ENCODE measurements at places on chromosomes 7 and 10.

DNA sequence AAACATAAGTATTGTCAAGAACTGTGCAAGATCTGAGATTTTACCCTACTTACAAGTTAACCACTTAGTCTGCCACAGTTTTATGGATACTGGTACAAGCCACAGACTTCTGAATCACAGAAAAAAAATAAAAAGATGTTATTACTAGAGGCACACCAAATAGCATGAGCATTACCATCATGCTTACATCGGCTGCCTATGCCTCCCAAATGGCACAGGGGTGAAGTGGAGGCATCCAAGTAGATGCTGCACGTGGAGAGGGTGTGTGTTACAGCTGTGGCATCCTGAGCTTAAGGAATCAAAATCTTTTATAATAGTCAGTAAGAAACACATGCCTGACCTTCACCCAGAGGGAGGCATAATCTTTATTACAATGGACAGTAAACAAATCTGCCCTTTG is 207.8 kb downstream of the TFEC start:
- no peak for DNase-seq

DNA sequence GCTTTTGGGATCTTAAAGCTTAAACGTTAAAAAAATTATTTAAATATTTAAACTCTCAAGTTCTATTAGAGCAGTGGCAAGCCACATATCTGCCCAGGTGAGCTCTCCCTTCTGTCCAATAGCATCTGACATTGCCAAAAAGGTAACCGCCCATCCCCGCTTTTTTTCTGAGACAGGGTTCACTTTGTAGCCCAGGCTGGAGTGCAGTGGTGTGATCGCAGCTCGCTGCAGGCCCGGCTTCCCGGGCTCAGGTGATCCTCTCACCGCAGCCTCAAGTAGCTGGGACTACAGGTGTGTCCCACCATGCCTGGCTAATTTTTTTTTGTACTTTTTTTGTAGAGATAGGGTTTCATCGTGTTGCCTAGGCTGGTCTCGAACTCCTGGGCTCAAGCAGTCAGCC is 83.2 kb downstream of the RBM33 start:
- DNase-seq = no peak

DNA sequence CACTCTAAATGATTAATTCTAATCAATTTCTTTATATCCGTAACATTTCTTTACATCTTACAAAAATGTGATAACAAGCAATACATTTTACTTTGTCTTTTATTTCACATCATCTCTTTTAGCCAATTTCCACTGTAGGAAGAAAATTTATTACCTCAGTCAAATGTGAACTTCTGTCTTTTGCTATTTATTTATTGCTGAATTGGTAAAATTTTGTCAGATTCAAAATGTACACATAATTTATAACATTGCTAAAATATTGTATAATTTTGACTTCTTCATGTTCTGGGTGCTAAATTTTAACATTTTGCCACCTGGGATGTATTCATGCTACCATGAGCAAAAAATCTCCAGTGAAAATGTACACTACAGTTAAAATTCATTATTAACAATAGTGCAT is 158.0 kb downstream of the HGF start:
- no peak for DNase-seq

DNA sequence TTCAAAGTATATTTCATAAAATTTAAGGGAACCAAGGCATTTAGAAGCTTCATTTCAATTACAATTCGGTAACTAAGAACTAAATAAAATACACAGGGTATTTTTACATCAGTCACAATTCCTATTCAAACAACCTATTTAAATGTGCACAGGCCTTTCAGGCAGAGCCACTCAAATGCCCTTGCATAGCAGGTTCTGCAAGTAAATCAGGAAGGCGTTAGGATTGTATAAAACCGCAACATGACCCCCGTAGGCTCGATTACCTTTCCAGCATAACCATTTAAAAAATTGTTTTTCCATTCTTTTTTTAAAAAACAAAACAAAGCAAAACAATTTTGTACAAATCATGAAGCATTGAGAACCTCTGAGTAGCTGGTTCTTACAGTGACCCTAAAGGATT is 289.9 kb upstream of the SP8 start:
- DNase-seq = peak; percentile 27

DNA sequence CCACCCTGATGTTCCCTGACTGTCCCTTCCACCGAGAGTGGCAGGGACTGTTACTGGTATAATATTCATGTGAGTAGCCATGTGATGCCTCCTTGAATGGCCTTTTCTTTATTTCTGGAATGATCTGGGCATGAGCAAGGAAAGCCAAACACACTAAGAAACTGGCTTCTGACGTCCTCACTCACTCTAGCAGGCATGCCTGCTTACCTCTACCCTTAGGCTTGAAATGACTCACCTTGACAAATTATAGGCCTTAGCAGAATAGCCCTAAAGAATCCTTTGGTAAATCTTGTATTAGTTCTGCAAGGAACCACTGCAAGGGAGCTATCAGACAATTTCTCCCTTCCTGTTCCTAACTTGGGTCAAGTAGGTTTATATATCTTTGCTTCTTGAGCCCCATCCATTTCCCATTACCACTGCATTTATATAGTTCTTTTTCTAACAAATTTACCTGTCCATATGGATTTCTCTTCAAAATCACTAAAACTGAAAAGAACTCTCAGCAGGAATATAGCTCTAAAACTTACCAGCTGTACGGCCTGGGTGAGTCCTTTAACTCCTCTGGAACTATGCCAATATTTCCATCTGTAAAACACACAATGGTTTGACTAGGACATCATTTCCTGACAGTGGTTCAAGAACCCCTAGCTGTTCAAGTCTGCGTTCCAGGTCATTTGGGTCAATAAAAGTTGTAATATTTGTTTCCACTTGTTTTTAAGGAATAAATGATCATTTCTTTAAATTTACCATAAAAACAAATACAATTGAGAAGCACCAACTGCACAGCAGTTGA is 13.0 kb upstream of the NDUFA5 start:
- no peak for DNase-seq

- no peak for DNase-seq
Measured at GRCh38 chr7:151283302-151283701, 34.8 kb upstream of the SMARCD3 start.

DNA sequence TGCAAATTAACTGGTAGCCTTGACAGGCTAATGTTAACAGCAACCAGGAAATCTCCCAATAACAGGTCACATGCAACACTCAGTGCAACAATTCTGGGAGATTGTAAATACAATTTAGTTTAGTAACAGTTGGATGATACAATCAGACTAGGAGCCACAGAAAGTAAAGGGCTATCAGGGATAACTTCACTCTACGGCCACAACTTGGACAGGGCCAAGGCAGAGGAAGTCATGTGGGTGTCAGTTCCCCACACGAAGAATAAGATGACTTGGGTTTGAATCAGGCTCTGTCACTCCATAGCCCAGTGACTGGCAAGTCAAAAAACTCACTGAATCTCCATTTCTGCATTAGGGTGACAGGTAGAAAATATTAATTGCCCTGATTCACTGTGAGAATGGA is 217.3 kb upstream of the CCDC6 start:
- no peak for DNase-seq

DNA sequence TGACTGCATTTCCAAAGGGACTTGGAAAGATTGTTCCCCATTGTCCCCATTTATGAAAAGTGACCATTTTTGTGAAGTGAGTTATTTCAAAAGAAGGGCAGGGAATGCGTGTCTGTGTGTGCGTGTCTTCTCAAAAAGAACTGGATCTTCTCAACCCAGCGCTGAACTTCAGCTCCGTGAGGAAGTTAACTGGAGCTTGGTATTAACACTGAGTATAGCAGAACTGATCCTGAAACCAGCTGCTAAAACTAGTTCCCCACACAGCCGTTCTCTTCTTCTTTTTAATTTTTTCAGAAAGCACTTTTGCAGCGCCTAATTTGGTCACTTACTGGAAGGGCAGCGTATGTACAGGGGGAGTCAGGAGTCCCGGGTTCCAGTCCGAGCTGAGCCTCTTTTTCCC is 45.8 kb upstream of the PLEKHA1 start:
- no peak for DNase-seq

GRCh38 chr7:130112093-130112492 is 41.8 kb downstream of the KLHDC10 start:
- no peak for DNase-seq

- no peak for DNase-seq
Measured at GRCh38 chr7:85669225-85669624, 482.4 kb upstream of the SEMA3D start.

DNA sequence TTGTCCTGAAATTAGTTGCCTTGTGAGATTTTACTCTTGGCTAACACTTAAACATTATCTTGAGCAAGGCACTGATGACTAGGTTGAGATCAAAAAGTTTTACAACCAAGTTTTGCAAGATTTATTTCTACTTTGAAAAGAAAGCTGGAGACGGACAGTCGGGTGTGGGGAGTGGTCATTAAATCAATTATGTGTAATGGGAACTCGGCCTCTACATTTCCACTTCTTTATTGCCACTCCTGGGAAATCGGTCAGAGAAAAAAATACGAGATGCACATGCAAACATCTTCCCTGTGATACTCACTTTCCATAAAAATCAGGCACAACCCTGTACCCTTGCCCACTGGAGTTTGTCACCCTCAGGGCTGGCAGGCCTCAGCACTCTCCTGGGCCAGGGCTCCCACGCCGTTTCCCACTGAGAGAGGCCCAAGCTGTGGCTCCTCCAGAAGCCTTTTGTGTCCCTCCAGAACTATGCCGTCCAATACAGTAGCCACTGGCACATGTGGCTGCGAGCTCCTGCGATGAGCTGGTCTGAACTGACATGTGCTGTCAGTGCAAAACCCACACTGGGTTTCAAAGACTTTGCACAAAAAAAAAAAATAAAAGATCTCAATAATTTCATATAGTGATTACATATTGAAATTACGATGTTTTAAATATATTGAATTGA is 7.5 kb upstream of the GPNMB start:
- no peak for DNase-seq

DNA sequence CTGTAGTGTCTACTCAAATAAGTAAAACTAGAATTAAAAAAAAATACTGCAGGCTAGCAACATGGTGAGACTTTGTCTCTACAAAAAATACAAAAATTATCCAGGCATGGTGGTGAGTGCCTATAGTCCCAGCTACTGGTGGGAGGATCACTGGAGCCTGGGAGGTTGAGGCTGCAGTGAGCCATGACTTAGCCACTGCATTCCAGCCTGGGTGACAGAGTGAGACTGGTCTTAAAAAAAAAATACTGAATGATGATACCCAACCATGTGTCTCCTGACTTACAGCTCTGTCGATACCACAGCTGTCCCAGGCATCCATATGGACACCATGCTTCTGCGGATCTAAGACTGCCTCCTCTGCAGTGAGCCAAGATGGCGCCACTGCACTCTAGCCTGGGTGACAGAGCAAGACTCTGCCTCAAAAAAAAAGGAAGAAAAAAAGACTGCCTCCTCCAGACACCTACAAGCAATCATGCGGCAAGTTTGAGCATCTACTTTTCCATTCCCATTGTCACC is 7.9 kb upstream of the FRAT1 start:
- no peak for DNase-seq

GRCh38 chr7:22629056-22629455 is 97.9 kb upstream of the IL6 start:
- DNase-seq = no peak

DNA sequence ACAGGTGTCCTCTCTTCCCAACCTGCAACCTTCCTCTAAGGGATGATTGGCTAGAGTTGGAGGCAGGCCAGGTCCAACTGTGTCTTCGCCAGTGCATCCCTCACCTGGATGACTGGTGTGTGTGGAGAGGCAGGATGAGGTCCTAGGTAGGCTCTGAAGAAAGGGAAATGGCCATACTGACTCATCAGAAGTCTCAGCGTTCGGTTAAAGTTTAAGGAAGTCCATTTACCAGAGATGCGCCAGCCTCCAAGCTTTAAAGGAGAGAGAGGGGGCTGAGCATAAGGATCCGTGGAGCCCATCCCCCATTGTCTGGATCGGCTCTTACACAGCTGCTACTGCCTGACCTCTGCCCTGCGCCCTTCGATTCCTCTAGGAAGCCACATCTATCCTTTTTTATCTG is 4.4 kb downstream of the KEL start:
- DNase-seq = no peak

DNA sequence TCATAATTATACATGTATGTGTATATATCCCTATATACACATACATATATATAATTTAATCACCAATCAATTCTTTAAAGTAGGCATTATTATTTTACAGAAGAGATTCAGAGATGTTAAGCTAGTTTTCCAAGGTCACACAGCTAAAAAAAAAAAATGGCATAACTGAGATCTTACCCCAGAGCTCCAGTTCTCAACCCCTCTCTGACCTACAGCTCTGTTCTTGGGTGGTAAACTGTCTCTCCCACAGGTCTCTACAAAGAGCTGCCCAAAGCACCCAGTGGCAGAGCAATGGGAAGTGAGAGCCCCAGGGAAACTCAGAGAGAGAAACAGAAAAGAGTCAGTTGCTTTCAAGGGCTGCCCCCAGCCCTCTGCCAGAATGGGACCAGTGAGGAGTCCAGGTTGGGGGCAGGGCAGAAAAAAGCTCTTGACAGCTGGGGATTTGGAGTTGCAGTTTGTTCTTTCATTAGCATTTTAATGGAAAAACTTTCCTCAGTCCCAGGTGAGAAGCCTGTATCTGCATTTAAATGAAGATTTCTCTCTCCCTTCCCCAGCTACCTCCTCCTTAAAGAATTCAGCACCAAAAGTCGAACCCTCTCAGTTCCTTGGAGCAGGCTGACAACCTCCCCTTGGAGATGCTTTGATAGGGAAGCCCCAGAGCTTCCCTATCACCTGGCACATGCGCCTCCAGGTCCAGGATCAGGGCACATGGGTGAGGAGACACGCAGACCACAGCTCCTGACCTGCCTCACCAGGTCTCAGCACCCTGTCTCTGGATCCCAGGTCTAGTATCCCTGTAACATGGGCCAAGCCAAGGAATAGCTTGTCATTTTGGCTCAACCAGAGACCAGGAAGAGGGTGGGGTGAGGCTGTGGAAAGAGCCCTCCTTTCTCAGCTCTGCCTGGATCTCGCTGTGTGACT is 388.1 kb downstream of the PLXNA4 start:
- peak; percentile 68 for DNase-seq

DNA sequence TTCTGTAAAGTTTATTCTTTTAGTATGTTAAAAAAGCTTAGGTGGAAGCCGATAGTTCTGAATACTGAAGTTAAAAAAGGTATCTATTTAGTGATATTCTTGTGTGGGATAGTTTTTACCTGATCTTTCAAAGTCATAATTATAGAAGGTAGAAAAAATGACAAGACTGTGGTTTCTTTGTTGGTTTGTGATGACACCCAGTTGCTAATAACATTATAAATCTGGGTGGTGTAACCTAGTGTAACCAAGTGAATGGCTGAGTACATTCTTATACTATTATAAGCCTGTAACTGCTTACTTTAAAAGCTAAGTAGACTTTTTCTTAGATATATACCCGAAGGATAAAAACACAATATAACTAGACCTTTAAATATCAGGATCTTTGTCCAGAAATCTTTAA is 2.3 kb downstream of the CDK13 start:
- no peak for DNase-seq

- DNase-seq = no peak
Measured at GRCh38 chr10:96857301-96858012, 25.4 kb downstream of the LCOR start.

- no peak for DNase-seq
Measured at GRCh38 chr10:124476043-124476725, 14.6 kb downstream of the LHPP start.

All from iPS-NIHi11 (cell line).